ENCODE measurements at places on chromosomes 3 and 15. TPM values are rescaled to one million over a fixed set of nuclear protein-coding genes. Genes with fewer than 3 reads are reported as not detected.

Gene HOMER2
- 0.50 TPM for total RNA-seq

Gene KIF23
- 55.4 TPM for total RNA-seq

Gene LTF
- total RNA-seq, result not detected

Gene CD200R1
- not detected for total RNA-seq

Gene SV2B
- not detected for total RNA-seq

Gene CCDC80
- 114 TPM for total RNA-seq

Gene FAM107A
- total RNA-seq, result 1.3 TPM

Gene MUSTN1
- not detected for total RNA-seq

Gene SERPINI2
- not detected for total RNA-seq

Gene ROPN1
- total RNA-seq, result not detected

Gene NTRK3
- not detected for total RNA-seq

Gene CKMT1B
- not detected for total RNA-seq

Gene C3orf85
- not detected for total RNA-seq

Gene PPP1R14D
- total RNA-seq, result not detected

Gene GOLGA6L26
- total RNA-seq, result not detected

Gene CRYGS
- total RNA-seq, result 0.34 TPM

Gene SUSD5
- 6.2 TPM for total RNA-seq

Gene SLC6A11
- total RNA-seq, result not detected

Gene CELSR3
- total RNA-seq, result 2.7 TPM

Gene LMAN1L
- not detected for total RNA-seq

Gene A4GNT
- total RNA-seq, result not detected

Gene CNTN4
- total RNA-seq, result not detected

Gene HCLS1
- total RNA-seq, result 1.2 TPM

Gene GABRR3
- total RNA-seq, result not detected

Gene IL16
- 0.34 TPM for total RNA-seq

Gene THPO
- not detected for total RNA-seq

Gene IL5RA
- total RNA-seq, result not detected

Gene TNFAIP8L3
- total RNA-seq, result 2.1 TPM

Gene AP2M1
- 351 TPM for total RNA-seq

Gene PEX5L
- not detected for total RNA-seq

Gene PRR20G
- not detected for total RNA-seq

Gene CFAP161
- not detected for total RNA-seq

Gene RPL4
- total RNA-seq, result 6,359 TPM

Gene SCAANT1
- total RNA-seq, result not detected

Gene SLC12A1
- total RNA-seq, result not detected

Gene AGBL1
- total RNA-seq, result not detected

Gene DENND4A
- total RNA-seq, result 8.2 TPM

Gene DPH3
- total RNA-seq, result 16.1 TPM
